ENCODE measurements at places on chromosomes 12 and 14.

GRCh38 chr14:97709552-97709951 lies 912.4 kb downstream of the VRK1 start:
- DNase-seq: no peak

DNA sequence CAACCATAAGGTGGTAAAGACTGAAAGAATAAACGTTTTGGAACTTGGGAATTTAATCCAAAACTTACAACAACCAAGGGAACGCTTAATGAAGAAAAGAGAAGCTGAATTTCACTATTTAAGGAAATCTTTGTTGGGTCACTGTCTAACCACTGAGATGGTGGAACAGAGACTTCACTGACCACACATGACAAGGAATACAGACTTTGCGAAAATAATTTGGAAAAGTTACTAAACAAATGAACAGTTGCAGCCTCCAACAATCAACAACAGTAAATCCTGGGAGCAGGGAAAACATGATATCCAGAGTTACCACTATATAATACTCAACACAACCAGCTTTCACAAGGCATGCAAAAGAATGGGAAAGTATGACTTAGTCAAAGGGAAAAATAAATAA lies 79.1 kb downstream of the CMKLR1 start:
- no peak for DNase-seq

- DNase-seq: no peak
Observed at GRCh38 chr12:104971306-104971705, 13.2 kb upstream of the SLC41A2 start.

DNA sequence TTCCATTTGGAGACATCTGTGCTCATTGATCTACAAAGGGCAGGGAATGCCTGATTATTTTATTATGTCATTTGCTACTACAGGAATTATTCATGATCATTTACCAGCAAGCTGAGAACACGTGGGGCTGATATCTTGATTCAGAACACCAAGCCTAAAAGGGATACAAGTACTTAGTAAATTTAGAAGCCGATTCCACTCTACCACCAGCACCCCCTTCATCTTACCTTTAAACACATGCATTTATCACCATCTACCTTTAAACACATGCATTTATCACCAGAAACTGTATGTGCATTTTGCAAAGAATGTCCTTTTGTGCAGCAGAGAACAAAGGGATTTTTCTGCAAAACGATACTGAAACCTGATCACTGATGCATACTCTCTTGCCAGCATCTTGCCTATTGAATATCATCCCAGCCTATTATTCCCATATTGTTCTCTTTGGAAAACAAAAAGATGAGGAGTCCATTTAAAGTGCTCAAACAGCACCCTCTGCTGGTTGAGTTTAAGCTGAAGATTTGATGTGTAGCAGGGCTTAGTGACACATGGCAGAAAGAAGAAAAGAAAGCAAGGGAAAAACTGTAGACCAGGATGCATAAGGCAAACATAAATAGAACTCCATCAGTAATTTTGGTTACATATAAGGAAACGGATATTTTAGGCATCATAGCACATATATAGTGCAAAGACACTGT lies 132.6 kb upstream of the PLEKHG7 start:
- DNase-seq: peak; percentile 61

DNA sequence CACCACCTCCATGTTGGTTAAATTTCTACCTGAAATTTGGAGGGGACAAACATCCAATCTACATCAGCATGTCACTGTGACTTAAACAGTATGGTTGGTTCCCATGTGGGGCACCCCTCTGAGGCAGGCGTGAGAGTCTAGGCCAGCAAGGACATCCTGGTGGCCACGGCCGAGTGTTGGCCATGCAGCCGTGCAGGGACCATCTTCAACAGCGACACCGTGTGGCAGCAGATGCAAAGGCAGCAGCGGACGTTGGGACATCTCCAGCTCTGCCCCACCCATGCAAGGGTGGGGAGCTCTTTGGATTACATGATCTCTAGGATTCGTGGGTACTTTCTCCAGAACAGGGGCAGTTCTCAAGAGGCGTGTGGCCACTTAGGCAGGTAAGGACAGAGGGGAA lies 49.8 kb downstream of the NOC4L start:
- DNase-seq: peak; percentile 78

GRCh38 chr12:133231001-133231400 lies 4.7 kb downstream of the ANHX start:
- no peak for DNase-seq

GRCh38 chr12:28068467-28068866 lies 95.9 kb upstream of the PTHLH start:
- no peak for DNase-seq

Data from iPS-NIHi11 (cell line).